ENCODE measurements at places on chromosomes 2 and 18.

- no peak for DNase-seq
Observed at GRCh38 chr2:10527585-10527984, 79.5 kb upstream of the ODC1 start.

DNA sequence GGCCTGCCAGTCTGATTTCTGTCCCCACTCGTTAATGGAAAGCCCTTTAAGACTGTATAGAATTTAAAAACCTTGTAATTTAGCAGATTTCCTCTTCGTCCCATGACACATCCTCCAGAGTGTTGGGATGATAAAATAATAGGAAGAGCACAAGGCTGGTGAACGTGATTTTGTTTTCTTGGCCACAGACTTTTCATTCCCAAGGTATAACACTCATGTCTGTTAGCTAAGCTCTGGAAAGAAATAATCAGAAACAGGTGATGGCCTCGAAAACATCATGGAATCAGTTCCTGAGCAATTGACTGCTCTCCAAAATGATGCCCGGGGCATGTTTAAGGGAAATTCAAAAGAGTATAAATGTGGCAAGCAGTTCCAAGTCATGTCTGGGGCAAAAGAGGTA is 337.8 kb upstream of the TCF4 start:
- no peak for DNase-seq

- no peak for DNase-seq
Observed at GRCh38 chr2:188931361-188931760, 42.8 kb upstream of the COL3A1 start.

DNA sequence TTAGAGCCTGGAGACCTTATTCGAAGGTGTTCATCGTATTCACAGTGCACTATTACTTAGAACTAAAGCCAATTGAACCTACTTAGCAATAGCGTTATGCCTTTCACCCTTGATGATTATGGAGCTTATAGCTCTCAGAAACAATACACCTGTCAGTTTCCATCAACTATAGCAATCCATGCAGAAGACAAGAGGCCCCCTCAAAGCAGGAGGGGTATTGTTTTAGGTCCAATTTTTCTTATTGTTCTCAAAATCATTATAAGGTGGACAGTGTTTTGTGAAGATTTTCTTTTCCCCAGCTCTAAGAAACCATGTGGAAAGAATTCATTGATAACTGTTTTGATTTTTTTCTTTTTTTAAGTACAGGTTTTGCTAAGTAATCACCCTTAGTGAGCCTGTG is 135.5 kb downstream of the MEIS1 start:
- DNase-seq: no peak

DNA sequence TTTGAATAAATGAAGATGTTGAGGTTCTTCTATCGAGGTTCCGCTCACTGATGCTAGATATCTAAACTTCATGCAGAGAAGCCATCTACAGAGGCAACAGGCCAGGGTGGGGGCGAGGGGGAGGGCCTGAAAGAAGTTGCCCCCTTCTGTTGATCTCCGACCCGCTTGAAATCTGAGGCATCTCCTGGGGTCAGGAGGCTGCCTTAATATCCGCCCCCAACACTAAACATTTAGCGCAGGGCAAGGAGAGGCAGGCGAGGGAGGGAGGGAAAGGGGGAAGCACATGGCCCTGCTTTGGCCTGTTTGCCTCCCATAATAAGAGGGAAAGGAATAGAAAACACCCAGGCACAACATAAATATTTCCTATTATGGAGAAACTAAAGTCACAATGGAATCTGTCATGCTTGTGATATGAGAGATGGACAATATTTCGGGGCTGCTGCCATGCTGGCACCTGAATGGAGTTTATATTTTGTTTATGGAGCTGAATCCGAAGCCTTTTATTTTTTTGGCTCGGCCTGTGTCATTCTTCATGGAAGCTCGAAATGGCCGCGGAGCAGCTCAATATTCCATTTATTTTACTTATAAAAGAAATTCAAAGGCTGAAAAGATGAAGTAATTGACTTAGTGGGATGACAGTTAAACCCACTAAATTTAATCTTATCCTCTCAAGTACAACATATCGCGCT is 221.1 kb downstream of the INSIG2 start:
- no peak for DNase-seq

DNA sequence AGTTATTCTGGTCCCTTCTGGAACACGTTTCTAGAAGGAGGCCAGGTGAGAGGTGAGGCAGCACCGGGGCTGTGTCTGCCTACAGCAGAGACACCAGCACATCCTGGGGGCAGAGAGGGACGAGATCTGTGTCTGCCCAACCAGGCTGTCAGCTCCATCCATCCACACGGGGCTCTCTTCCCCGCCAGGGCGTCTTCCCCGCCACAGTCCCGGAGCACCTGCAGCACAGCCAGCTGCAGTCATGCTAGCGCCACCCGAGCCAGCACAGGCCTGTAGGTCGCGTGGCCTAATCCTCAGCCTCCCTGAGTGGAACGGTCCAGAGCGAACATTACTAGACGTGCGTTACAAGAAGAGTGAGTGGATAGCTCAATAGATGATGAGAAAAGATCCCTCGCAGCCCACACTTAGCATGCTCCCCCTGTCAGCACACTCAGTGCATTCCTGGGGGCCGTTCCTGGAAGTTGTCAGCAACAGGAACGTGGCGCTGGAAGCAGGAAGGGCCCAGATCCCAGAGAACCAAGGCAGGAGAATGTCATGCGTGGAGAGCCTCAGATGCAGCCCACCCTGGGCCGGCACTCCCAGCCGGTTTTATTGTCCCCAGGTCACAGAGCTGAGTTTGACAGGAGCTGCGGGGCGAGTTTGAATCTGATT is 179.0 kb downstream of the TWIST2 start:
- no peak for DNase-seq

GRCh38 chr18:63477968-63478367 is 1.2 kb downstream of the SERPINB5 start:
- DNase-seq: no peak

- no peak for DNase-seq
Observed at GRCh38 chr18:27428716-27429475, 243.8 kb upstream of the CHST9 start.
